ENCODE measurements at places on chromosomes 4 and X. TPM values are rescaled to one million over a fixed set of nuclear protein-coding genes. Genes with fewer than 3 reads are reported as not detected.

Gene NPY1R
- 0.96 TPM for total RNA-seq

Gene TEC
- total RNA-seq: 0.43 TPM

Gene ZCCHC18
- not detected for total RNA-seq

Gene FRMD7
- not detected for total RNA-seq

Gene TRIM75
- not detected for total RNA-seq

Gene NKX1-1
- total RNA-seq: not detected

Gene ZMAT1
- 0.24 TPM for total RNA-seq

Gene ABCD1
- 3.4 TPM for total RNA-seq

Gene GAB3
- total RNA-seq: 0.24 TPM

Gene HERC5
- total RNA-seq: 2.2 TPM

Gene CT47B1
- total RNA-seq: not detected

Gene XG
- total RNA-seq: 0.85 TPM

Gene MMRN1
- 1.5 TPM for total RNA-seq

Gene S100P
- total RNA-seq: 267 TPM

Gene MAGEA4
- total RNA-seq: not detected

Gene VEGFD
- total RNA-seq: not detected

Gene CXCL13
- total RNA-seq: not detected

Gene ADH1C
- not detected for total RNA-seq

Gene UGT2B15
- not detected for total RNA-seq

Gene HSPA4L
- total RNA-seq: 19.8 TPM

Gene DBET
- under 0.01 TPM for total RNA-seq

Gene HSFX3
- total RNA-seq: not detected

Gene IL3RA
- not detected for total RNA-seq

Gene UGT2B17
- not detected for total RNA-seq

Gene SHOX
- not detected for total RNA-seq

Gene EMCN
- not detected for total RNA-seq

Gene MANBA
- total RNA-seq: 93.1 TPM

Gene XK
- total RNA-seq: 0.72 TPM

Gene TENM3
- total RNA-seq: 1.5 TPM

Gene GSX2
- total RNA-seq: not detected

Gene TMEM255A
- total RNA-seq: not detected

Gene DMRTC1
- not detected for total RNA-seq

Gene KIF4A
- 1.4 TPM for total RNA-seq

Gene TCP11X2
- total RNA-seq: not detected

Gene DUSP21
- total RNA-seq: not detected

Gene VCX3A
- total RNA-seq: not detected

Gene SPANXN3
- total RNA-seq: not detected

Gene WAS
- total RNA-seq: not detected

Gene LRP2BP
- 0.85 TPM for total RNA-seq

Gene TMA16
- total RNA-seq: 35.9 TPM

Gene PDE5A
- total RNA-seq: 5.3 TPM

Gene ARSJ
- 31.5 TPM for total RNA-seq

Gene PLRG1
- 105 TPM for total RNA-seq

Gene WNK3
- total RNA-seq: 1.3 TPM

Gene CFAP47
- total RNA-seq: not detected

Gene GPAT3
- total RNA-seq: 3.2 TPM

Gene MTMR8
- 0.21 TPM for total RNA-seq

Gene CSN1S1
- total RNA-seq: not detected

Gene KCNE5
- total RNA-seq: not detected

Gene CLNK
- total RNA-seq: not detected

Gene HTR2C
- total RNA-seq: not detected

Gene ARSD
- total RNA-seq: 21.7 TPM

Gene TNIP2
- total RNA-seq: 122 TPM

Gene TMPRSS11E
- 4.0 TPM for total RNA-seq

Gene NPFFR2
- 8.2 TPM for total RNA-seq

Gene CCNB3
- total RNA-seq: under 0.01 TPM

Gene EREG
- 15.6 TPM for total RNA-seq

Gene HTN3
- total RNA-seq: not detected

Gene NPY2R
- total RNA-seq: not detected
